GM18507 (cell line): ENCODE measurements at places on chromosomes 12 and 14.
A peak's percentile ranks its signal among the peaks of the same experiment; 100 is the strongest.

GRCh38 chr14:54387328-54387727 lies 9.5 kb upstream of the CDKN3 start:
- no peak for DNase-seq

DNA sequence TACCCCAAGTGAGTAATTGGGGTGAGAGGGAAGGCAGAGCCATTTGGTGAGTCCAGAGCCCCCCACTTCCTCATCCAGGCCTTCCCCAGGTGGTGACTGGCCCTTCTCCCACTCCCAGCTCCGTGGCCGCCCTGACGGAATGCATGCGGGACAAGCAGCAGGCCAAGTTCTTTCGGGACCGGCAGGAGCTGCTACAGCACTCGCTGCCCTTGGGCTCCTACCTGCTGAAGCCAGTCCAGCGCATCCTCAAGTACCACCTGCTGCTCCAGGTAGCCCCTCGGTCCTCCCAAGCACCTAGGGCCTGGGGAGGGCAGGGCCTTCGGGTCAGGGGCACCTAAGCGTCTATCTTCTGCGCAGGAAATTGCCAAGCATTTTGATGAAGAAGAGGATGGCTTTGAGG lies 26.5 kb downstream of the PLEKHG3 start:
- DNase-seq: no peak

DNA sequence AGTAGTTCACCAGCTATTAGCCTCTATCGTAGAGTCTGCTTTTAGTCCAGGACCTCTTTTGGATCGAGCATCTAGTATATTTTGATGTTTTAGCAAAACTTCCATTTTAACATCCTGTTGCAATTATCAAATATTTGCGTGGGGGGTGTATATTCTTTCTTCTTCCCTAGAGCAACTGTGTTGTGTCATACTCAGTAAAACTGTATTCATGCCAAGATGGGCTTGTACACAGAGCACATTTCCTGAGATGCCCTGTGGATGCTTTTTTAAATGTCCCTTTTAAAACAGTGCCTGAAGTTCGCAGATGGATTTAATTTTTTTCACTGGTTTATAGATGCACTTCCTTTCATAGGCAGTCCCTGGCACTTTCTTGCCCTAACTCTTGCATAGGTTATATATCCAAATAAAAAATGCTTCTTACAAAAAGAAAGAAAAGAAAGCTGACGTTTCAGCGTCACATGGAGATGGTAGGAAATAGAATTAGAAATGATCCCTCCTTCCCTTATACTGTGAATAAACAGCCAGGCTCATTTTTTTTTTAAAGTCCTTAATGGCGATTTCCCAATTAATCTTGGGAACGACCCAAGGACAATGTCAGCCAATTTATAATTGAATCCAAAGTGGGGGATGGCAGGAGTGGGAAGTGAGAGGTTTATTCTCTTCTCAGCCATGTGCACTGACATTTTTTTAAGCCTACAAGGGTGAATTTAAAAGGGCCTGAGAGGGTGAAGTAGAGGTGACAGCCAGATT lies 247.0 kb downstream of the SLC41A2 start:
- no peak for DNase-seq

GRCh38 chr12:46557539-46558373 lies 185.2 kb upstream of the SLC38A2 start:
- DNase-seq: no peak

- no peak for DNase-seq
These were observed 13.7 kb upstream of the DERA start for GRCh38 chr12:15897433-15897832.

DNA sequence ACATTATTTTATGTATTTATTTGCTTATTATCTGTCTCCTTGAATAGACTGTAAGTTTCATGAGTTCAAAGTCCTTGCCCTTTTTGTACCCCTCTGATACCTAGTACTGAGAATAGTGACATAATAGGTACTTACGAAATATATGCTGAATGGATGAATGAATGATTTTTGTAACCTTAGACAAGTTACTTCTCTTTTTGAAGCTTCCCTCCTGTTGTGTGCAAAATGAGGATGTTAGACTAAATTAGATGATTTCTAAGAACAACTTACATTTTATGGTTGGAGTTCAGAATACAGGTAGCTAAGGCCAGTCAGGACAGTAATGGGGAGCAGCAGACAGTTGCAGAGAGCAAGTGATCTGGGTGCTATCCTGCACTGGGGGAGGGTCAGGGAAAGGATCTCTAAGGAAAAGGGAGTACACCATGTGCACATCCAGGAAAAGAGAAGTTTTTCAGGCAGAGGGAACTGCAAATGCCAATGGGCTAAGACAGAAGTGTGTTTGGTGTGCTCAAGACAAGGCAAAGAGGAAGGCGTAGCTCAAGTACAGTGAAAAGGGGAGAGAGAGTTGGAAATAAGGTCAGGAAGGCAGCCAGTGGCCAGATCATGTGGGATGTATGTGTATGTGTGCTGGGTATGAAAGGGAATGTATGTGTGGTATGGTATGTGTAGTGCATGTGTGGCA lies 59.4 kb upstream of the AMIGO2 start:
- no peak for DNase-seq

- DNase-seq: no peak
These were observed 32.1 kb downstream of the BAZ1A start for GRCh38 chr14:34843011-34843554.

DNA sequence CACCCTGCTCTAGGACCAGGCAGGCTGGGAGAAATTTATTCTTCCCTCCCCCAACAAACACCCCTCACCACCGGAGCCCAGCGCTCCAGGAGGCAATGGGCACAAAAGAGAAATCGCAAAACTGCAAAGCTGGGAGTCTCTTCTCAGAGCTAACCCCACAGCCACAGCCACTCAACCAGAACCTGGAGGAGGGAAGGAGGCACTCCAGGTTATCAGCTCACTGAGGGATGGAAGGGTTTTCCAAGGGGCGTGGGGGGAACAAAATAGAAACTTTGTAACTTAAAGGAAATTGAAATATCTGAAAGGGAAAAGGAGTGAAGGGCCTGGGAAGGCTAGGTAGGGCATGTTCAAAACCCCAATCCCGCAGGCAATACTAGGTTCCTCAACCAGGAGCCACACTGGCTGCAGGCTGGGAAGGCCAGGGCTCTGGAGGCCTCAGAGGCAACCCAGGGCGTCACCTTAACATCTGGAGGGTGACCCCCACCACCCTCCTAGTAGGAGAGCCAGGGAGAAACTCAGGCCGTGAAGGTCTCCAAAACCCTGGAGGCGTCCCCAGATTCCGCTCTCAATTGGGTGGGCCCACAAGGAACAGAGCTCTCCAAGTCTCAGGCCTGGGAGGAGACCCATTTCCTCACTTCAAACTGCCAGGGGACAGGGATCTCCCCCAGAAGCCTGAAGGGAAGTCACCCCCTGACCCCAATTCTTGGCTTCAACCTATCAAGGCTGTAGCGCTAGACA lies 3.2 kb downstream of the KDM2B start:
- no peak for DNase-seq

GRCh38 chr12:57176139-57176477 lies 28.7 kb upstream of the LRP1-AS start:
- DNase-seq: no peak

DNA sequence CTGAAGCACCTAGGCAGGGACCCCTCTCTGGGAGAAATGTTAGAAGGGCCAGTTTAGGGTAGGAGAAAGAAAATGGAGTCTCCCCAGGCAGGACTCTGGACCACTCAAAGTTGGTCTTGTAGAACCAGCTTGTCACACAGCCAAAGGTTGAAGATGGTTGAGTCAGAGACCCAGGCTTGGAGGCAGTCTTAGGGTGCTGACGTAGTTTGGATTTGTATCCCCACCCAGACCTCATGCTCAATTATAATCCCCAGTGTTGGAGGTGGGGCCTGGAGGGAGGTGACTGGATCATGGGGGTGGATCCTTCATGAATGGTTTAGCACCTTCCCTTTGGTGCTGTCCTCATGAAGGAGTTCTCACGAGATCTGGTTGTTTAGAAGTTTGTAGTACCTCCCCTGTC lies 121.2 kb downstream of the CRACR2A start:
- DNase-seq: no peak

DNA sequence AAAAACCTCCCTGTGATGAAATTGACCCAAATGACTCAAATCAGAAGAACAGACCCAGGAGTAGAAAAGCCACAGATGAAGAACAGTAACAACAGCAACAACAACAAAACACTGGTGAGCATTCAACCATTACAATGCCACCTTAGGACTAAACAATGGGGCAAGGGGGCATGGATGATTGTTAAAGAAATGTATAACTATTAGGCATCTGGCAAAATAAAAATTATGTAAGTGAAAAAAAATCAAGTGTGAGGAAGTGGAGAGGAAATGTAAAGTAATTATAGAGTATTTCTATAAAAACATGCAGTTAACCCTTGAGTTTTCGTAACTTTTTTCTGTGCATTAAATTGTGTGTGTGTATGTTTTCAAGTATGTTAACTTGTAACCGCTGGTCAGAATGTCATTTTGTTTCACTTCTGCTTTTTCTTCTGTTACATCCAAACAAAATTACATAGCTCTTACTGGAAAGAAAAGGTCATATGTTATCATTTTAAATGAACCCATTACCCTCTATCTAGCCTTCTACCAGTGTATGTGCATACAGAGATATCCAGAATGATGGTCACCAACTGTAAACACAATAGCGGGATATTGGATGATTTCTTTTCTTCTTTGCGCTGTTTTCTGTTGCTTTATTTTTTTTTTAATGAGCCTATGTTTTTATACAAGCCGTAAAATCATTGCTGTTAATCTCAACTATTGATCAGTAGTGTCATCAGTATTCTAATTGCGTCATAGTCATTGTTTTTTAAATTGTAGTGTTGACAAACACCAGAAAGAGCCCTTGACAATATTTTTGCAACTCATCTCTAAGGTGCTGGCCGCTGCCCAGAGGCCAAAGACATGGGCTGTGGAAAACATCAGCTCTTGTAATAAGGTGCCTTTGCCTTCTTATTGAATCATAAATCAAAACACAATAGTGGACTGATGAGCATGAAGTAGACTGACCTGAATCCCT lies 170.6 kb downstream of the CRADD start:
- peak; percentile 43 for DNase-seq

- no peak for DNase-seq
These were observed at the start of gene DBX2 for GRCh38 chr12:45050751-45051571. TSS of gene DBX2 (minus strand) at chr12:45051099. CDS start at chr12:45050927, 172 bp downstream.

- DNase-seq: no peak
These were observed 1.2 kb downstream of the FOS start for GRCh38 chr14:75279763-75280290.

- no peak for DNase-seq
These were observed 4.5 kb downstream of the RPH3A start for GRCh38 chr12:112796067-112796466.

- no peak for DNase-seq
These were observed 192.9 kb downstream of the C12orf75 start for GRCh38 chr12:105523164-105524057.

GRCh38 chr12:85720308-85721033 lies 115.7 kb downstream of the RASSF9 start:
- no peak for DNase-seq

DNA sequence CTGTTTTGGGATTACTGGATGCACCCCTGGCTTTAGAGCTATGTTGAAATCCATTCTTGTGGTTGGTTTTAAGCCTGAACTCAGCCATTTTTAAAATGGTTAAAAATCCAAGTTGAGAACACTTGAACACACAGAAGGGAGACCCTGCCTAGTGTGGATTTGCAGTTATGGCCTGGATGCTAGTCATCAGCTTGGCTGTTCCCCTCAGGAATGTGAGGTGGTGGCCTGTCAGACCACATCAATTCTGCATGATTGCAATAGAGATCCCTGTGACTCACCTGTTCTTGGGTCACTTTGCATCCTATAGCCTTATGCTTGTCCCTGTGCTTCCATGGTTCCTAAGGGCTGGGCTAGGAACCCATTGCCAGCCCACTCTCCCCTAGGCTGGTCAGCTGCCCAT lies 454.1 kb downstream of the ATP23 start:
- no peak for DNase-seq

GRCh38 chr12:66644151-66644550 lies 34.7 kb downstream of the GRIP1 start:
- no peak for DNase-seq

- DNase-seq: no peak
These were observed 65.9 kb downstream of the DAAM1 start for GRCh38 chr14:59254146-59254910.

- DNase-seq: no peak
These were observed 60.1 kb upstream of the PYGL start for GRCh38 chr14:51004352-51004800.

DNA sequence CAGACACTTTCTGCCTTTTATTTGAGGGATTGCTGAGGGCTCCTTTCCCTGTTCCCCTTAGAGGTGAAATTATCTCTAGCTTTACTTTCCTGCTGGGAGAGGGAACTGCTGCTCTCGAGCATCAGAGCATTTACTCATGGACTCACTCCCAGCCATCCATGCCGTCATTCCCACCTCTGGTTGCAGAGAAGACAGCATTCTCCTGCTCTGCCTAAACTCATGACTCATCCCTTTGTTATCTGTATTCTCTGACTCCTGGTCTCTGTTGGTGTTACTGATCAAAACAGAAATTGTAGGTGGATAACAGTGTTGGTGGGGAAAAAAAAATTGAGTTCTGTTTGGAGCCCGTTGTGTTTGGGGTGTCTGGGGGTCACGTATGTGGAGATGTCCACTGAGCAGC lies 159.3 kb downstream of the TTC8 start:
- no peak for DNase-seq

DNA sequence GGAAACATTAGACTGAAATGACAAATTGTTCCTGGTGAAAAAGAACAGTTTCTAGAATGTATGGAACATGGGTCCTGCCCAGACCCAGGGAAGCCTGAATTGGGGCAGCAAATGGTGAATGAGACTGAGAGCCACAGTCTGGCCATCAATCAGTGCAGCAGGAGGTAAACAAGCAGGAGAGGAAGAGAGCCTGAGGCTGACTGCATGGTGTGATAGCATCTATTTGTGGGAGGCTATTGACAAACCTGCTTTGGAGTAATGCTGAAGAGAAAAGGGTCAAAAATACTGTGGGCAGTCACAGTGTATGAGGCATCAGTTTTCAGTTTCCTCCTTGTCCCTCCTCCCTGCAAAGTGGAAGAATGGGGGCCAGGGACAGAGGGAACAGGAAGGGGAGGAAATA lies 136.8 kb downstream of the ANKS1B start:
- DNase-seq: no peak

- DNase-seq: no peak
These were observed 145.0 kb downstream of the SAMD4A start for GRCh38 chr14:54711812-54712464.

GRCh38 chr12:19045426-19045825 lies 84.1 kb upstream of the PLEKHA5 start:
- DNase-seq: no peak

- DNase-seq: no peak
These were observed 104.3 kb upstream of the PPFIA2 start for GRCh38 chr12:81863406-81863805.

DNA sequence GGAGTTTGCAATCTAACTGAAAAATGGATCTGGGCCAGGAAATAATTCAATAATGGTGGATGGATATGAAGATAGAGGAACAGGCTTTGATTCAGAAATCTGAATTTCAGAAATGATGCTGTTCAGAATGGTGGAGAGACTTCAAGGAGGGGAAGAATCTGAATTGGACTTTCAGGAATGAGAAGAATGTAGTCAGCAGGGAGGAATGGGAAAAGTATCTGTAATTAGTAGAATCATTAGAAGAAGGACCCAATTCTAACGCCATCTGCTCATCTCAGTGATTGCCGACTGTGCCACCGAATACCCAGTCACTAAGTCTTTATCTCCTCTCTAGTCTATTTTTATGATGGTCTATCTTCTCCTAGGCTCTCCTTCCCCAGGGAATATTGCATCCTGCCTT lies 363.2 kb downstream of the GALC start:
- no peak for DNase-seq

- DNase-seq: no peak
These were observed 3.2 kb upstream of the NUMB start for GRCh38 chr14:73461478-73462047.
